ENCODE measurements at places on chromosomes 4 and X.

DNA sequence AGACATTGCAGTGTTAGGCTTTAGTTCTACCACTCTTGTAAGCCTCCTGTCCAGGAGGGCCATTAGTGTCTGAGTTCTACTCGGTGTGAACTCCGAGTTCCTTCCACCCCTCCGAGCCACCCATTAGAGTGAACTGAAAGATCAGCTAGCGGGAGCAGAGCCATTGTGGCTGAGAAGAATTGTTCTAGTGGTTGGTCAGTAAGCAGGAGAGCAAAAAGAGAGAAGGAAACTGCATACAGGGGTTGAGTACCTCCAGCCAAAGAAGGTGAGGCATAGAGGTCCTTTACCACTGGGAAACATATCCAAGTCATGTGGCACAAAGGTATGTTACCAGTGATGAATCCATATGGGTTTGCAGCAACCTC lies 96.9 kb downstream of the CPE start:
- no peak for DNase-seq

DNA sequence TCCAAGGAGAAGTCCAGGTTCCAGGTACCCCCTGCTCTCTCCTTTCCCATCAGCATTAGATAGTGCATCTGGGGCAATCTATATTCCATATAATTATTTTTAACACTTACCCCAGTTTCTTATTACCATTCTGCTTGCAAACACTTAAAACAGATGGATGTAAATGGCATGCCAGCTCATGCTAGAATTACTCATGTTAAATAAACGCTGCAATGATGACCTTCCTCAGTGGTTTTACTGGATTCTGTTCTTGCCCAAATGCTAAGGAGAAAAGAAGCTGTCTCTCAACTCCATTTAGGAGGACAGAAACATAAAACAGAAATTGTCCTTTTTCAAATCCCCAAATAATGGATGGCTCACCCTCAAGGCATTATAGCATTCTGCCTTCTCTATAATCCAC lies 161.1 kb downstream of the NLGN4X start:
- no peak for DNase-seq

DNA sequence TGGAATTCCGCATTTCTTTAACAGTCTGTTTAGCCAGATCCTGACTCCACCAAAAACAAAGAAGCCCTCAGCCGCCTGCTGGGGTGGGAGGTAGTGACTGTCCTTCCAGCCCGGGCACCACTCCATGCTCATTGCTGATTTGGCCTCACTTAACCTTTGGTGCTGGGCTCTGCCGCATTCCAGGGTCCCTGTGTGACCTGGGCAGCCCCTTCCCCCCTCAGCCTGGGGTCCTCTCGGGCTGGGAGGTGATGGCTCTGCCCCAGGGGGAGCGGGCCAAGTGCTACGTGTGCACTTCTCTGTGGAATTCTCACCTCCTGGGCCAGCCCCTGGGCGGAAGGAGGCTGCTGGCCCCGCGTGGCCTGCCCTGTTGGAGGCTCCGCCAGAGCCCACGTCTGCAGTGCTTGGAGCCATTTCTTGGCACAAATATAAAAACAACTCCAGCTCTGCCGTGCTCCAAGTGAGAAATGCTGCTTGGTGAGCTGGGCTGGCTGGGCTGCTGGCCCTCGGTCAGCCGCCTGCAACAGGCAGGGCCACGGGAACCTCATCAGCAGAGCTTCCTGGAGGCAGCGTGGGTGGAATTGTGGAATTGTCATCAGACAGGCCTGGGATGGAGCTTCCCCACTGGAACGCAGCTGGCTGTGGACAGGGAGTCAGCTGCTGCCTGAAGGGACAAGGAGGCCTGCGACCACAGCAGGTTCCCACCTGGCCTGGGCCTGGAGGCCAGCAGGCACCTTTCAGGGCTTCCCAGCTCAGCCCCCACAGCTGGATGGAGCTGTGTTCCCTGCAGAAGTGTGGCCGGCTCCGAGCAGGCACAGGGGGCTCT lies 66.0 kb downstream of the TRMT44 start:
- DNase-seq = no peak

- no peak for DNase-seq
These were observed 1884.7 kb upstream of the PCDH7 start for GRCh38 chr4:28835501-28835900.

- DNase-seq = peak; percentile 56
These were observed at the start of gene IL21 for GRCh38 chr4:122621016-122621507. Gene IL21 (minus strand): TSS chr4:122621066. CDS start chr4:122621011, 55 bp downstream.

- peak; percentile 73 for DNase-seq
These were observed 41.2 kb downstream of the LONRF3 start for GRCh38 chrX:119015407-119016237.

DNA sequence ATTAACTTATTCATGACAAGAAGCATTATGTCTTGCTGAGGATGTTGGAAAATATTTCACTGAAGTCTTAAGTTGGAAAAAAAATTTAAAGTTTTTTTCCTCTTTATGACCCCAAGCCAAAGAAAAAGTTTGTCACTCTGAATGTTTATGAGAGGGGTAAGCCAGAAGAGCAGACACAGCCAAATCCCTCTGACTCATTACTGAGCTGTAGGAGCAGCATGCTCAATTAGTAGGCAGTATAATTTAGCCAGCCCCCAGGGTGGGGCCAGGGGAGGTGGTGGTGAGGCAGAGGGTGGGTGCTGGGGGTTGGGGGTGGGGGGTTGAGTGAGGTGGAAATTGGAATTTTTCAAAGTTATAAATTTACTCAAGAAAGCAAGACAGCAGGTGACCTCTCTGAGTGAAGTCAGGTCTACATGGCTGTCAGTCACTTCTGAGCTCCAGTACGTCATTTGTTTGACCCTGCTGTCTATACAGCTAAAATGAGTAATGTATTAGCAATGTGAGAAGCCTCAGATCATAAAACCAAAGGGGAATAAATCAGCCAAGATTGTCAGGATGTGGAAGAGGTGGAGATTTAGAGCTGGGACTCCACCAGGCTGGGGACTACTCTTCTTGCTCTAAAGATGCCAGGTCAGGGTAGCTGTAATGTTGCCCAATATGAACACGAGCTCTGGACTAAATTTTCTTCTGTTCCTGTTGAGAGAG lies 98.8 kb upstream of the NDP start:
- DNase-seq = no peak

DNA sequence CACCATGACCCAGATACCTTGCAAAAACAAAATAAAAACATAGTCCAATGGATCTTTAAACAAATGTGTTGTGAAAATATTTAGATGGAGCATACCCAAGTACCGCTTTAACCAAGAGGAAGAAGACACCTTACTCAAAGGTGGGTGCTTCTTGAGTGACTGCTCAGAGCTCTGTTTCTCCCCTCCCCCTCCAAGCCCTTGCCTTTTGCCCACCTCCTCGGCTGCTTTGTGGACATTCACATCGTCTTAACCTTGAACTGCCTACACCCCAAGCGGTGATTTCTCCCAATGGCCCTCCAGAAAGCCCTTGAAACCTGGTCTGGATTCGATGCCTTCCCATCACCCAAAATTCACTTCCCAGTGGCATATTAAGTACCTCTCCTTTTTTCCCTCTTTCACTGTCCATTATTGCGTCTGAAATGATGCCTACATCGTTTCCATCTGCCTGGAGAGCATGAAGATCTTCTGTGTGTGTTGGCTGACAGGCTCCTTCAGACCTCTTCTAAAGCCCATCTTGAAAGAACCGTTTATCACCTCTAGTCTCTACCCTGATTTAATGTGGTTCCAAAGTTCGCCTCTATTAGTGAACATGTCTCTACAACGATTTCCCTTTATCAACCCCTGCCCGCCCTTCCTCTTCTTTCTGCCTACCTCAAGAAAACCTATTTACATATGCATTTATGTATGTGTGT lies 968 bp downstream of the GPRIN3 start:
- DNase-seq = peak; percentile 35

GRCh38 chrX:124347242-124347641 lies 879 bp downstream of the SH2D1A start:
- DNase-seq = peak; percentile 65

GRCh38 chr4:98383431-98384106 lies 122.4 kb downstream of the RAP1GDS1 start:
- DNase-seq = no peak

DNA sequence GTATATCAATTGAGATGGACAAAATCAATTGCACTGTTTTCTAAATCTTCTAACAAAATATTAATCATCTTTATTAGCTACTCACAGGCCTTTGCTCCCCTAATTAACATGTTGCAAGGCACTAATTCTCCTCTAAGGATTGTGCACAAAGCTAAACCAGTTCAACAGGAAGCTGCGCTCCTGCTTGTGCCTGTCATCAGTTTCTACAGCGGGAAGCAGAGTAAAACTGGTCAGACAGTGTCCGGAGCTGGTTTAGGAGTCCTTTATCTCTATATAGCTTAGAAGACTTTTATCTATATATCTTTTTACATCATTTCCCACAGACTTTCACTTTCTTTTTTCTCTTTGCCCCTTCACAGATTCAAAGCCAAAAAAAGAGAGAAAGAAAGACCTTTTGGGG lies 79.1 kb downstream of the ELOVL6 start:
- no peak for DNase-seq

DNA sequence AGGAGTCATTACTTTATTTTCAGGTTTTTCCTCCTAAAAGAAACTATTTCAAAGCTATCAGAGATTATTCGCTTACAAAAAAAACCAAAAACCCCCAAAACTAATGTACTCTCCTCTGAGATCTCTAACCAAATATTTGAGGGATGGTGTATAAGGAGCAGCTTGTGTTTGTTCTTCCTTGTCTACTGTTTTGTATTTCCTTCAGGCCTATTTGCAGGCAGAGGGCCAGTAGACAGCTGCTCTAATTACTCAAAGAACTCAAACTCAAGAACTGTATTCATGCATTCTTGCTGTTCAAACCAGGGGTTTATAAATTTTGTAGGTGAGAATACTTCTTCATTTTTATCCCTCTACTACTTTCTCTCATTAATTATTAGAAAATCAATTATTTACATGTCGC lies 51.3 kb downstream of the SH3RF1 start:
- no peak for DNase-seq

GRCh38 chr4:172692701-172693100 lies 475.9 kb upstream of the GALNT7 start:
- no peak for DNase-seq

GRCh38 chr4:73603854-73604584 lies 16.2 kb downstream of the RASSF6 start:
- no peak for DNase-seq

DNA sequence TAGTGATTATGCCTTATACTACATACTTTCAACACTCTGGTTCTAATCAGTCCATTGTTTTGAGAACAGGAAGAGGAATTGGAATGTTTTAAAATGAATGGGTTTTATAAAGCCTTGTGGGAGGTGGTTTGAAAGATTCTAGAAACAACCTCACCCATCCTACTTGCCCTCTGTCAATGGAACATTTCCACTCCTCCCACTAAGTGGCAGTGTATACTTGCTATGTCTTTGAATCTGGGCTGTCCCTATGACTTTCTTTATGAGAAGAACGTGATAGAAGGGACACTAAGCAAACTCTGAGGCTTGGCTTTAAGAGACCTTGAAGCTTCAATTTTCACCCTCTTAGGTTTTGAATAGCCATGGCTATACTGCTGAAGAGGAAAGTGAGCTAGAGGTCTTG lies 611.2 kb downstream of the PPP4R3C start:
- no peak for DNase-seq

GRCh38 chrX:129115104-129115503 lies 408.2 kb downstream of the SMARCA1 start:
- peak; percentile 15 for DNase-seq

GRCh38 chr4:10722957-10723356 lies 38.4 kb upstream of the CLNK start:
- DNase-seq = no peak

- no peak for DNase-seq
These were observed 79.1 kb upstream of the TFDP3 start for GRCh38 chrX:133297284-133297683.

GRCh38 chr4:74395633-74396032 lies 30.7 kb downstream of the EREG start:
- no peak for DNase-seq

DNA sequence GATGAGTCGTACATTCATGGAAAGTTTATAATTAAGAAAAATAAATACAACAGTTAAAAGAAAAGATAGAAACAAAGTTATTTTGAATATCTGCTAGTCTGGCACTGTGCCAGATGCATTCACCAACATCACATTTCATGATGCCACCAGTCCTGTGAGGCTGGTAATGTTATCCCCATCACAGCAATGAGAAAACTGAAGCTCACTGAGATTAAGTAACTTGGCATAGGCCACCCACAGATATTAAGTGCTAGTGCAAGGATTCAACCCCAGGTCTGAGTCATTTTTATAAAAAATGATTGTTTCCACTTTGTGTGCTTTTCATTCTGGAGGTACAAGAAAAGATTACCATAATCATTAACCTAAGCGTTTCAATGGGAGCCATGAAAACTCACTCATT lies 65.0 kb upstream of the IL15 start:
- no peak for DNase-seq

- no peak for DNase-seq
These were observed 22.3 kb upstream of the TMEM165 start for GRCh38 chr4:55373461-55373860.

GRCh38 chrX:2446815-2447214 lies 54.0 kb downstream of the DHRSX start:
- DNase-seq = no peak

GRCh38 chrX:56397636-56398035 lies 165.5 kb downstream of the KLF8 start:
- peak; percentile 46 for DNase-seq

DNA sequence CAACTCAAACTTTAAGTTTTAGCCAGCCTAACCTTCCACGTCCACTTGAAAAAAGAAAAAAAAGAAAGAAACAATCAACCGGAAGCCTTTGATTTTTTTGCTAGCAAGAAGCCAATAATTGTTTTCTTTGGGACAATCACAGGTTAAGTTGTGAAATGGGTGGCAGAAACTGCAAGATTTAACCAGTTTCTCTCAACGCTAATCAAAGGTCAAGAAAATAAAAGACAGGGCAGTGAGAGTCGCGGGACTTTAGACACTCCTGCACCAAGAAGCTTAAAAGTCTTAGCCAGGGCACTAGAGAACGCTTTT lies 1.0 kb downstream of the ACSL1 start:
- DNase-seq = no peak

DNA sequence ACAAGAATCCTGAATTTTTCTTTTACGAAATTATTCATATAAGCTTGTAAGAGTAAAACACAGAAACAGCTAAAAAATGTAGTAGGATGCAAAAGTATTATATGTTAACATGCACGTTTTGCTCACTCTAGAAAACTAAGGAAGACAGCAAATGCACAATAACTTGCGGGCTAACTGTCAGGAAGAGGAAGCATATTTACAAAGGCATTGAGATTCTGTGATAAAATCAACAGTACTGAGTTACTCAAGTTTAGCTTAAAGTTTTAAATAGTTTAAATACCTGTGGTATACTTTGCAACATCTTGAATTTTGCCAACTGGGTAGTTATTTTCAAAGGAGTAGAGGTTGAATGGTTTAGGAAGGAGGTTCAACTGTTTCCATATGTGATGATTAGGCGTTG lies 37.0 kb downstream of the SH2D1A start:
- no peak for DNase-seq

- DNase-seq = no peak
These were observed 271.2 kb upstream of the TENM3 start for GRCh38 chr4:181971973-181972372.

DNA sequence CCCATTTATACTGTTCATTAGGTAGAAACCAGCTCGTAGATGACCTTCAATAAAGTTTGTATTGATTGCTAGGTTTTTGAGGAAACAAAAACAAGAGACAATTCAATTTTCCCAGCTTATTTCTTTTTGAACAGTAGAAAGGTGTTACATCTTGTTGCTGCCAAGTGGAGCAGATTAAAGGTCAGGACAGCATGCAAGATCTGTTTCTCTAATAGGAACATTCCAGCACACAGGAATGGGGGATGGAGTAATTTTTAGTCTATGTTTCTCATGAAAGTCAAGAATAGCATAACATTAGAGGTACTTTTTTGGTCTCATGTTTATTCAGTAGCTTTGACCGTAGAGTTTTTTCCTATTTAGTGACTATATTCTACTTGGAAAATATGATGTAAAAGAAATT lies 132.4 kb downstream of the IL1RAPL1 start:
- DNase-seq = no peak
